Activated naive CD8-positive, alpha-beta T cell treated with anti-CD3 and anti-CD28 coated beads for 36 hours (primary cell): ENCODE measurements at places on chromosomes 7 and 10. TPM values are rescaled to one million over a fixed set of nuclear protein-coding genes. Genes with fewer than 3 reads are reported as not detected.

DNA sequence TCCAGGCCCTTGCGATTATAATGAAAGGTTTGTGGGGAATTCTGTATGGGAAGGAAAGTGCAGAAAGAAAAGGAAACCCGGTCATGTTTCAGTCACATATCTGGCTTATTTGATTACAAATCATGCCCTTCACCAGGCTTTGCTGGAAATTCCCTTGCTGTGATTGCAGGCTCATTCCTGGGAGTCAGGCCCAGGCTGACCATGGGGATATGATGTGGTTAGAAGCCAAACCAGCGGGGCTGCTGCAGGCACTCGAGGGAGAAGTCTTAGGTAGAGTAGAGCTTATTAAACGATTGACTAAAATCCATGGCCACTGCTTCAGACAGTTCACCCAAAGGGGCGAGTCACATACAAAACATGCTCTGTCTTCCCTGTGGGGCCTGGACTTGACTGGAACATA is 16.2 kb downstream of the PKD1L1 start:
- no peak for DNase-seq

DNA sequence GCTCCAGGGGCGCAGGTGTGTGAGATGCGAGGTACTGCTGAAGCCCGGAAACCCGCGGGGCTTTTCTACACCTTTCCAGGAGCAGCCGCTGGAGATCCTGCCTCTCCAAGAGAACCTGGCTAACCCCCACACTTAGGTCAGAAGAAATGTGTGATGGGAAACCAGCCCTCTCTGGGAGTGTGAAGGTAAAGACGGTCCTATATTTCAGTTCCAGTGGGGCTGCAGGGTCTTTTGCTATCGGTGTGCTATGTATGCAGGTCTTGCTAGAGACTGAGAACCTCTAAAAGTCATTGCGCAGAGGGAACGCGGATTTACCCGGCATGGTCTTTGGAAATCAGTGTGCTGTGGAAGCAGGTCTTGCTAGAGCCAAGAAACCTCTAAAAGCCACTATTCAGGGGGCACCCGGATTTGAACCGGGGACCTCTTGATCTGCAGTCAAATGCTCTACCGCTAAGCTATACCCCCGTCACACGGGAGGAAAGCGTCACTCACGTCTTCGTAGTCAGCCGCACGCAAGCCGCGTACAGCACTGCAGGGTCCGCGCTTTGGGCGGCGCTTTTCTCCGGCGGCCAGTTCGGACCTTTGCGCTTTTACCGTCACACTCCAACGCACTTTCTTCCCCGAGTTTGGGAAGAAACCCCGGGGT is 46.0 kb downstream of the ZNF777 start:
- peak; percentile 40 for DNase-seq

GRCh38 chr10:101241840-101242707 is 12.8 kb upstream of the LBX1 start:
- DNase-seq = no peak

GRCh38 chr7:12524794-12525386 is 45.6 kb upstream of the SCIN start:
- DNase-seq = no peak

DNA sequence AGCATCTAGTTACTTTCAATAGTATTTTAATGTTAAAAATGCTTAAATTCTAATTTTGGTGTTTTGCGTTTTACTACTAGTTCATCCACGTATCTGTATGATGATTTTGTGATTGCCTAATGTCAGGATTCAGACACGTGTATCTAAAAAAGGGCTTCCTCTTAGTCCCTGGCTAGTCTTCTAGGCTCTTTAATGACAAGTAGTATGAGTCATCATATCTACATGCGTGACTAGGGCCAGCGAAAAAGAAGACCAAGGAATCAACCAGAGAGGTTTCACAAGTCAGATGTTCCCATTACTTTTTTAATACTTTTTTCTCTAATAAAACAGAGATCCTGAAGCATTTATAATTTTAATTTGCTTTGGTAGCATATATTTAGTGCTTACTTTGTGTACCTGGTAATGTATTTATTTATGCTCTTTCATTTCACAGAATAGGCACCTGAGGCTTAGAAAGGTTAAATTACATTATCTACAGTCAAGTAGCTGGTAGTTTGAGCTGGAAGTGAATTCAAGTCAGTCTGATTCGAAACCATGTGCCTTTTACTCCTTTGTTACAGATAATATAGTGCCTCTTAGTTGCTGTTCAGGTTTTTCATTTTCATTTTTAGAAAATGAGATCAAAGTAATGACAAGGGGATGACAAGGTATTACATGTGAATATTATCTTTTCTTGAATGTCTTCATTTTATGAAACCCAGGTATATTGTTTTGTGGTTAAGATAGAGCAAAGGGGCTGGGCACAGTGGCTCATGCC is 140.3 kb downstream of the FOXP2 start:
- DNase-seq = no peak

DNA sequence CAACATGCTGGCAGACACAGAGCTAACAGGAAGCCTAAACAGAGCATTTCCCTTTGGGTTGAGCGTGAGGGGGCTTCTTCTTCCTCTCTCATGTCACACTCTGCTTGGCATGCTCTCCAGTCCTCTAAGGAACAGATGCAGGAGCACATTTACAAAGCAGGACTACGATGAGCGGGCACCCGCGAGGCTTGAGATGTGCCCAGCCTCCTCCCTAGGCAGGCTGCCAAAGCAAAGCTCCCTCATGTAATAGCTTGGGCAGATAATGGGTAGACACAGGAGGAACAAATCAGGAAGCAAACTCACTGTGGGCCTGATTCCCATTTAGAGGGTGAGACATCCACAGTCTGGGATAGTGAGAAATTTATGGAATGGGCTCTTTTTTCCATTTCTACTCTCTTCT is 519.1 kb downstream of the NRG3 start:
- no peak for DNase-seq

DNA sequence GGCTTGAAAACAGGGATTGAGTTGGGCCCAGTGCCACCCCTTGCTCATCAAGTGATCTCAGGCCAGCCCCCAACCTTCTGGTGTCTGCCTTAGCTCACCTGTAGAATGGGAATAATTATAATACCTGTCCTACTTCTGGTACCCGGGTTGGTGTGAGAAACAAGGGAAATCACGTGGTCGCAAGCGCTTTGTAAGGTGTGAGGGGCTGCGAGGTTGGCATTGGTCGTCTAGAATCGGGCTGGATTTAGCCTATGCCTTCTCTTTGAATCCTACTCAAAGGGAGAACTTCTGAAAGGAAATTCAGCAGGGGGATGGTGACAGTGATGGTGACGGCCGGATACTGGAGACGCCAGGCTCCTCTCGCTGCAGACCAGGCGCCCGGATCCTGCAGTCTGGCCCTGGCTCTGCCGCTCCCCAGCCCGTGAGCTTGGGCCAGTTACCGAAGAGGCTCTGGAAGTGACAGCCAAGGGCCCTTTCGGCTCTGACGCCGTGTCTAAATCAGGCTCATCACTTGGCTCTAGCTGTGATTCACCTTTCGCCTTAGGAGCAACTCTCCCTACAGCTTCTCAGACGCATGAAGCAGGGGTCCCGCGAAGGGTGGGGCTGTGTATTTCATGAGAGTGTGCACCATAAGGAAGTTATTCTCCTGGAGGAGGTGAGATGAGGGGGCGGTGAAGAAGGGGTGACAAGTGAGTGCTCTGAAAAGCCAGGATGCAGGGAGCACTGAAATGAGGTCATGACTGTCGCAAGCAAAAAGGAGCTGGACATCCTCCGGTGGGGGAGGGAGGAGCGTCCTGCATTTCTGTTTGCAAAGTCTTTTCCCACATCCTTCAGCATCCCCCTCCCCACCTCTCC is 4.0 kb upstream of the CREB5 start:
- peak; percentile 18 for DNase-seq

DNA sequence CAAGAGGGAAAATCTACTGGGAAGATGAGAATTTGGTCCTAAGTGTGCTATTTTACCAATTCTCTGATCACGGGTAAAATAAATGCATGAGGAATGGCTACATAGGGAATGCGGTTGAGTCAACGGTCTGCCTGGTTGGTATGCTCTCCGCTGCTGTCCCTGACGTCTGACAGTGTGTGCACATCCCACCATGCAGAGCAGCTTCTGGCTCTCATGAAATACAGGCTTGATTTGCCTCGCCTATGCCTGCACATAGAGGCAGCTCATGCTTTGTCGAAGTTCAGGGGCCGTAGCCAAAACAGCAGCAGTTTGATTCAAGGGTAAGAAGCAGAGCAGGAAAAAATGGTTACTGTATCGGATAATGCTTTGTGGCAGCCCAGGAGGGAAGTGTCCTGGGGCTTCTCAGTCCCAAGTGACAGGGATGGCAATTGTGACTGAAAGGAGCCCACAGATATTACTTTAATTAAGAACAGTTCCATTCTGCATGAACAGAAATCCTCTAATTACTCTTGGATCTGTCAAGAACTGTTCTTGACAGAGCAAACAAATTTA is 268.4 kb upstream of the SLC26A5 start:
- no peak for DNase-seq

ASB10 gene
- not detected for total RNA-seq

EPHB4 gene
- total RNA-seq = 2.9 TPM

TECPR1 gene
- total RNA-seq = 25.6 TPM
